Activated CD8-positive, alpha-beta memory T cell treated with anti-CD3 and anti-CD28 coated beads for 24 hours (primary cell): ENCODE measurements at places on chromosomes 6 and 20.
A peak's percentile ranks its signal among the peaks of the same experiment; 100 is the strongest.

DNA sequence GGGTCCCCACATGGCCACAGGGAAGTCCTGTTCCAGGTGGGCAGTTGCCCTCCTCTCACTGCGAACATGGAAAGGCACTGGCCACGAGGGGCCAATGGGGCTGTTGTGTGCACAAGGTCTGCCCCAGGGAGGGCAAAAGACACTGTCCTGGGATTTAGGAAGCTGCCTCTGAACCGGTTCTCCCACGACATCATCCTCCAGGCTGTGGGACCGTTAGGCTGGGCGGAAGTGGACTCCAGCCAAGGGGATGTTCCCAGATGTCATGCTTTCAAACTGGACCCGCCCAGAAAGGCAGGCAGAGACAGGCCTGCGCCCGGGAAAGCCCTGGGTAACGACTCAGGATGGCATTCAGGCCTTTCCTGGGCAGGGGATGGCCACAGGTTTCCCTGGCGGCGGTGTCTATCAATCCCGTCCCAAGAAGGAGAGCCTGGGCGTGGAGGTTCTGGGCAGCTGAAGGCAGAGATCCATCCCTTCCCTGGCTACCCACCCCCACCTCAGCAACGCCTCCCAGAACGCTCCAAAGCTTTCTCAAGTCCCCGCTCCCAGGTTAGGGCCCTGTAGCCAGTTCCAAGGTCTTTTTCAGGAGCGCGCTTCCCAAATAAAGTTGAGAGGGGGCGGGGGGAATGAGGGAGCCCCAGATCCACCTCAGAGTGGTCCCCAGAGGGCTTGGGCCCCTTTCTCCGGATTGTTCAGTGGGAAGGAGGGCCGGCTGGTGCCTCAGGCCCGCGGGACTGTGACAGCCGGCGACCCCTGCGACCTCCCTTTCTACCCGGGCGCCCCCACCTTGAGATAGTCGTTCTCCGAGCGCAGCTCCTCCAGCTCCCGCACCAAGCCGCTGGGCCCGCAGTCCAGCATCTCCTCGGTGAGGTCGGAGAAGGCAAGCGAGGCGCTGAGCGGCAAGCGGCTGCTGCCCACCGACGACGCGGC is 13.8 kb upstream of the TLDC2 start:
- DNase-seq = no peak

DNA sequence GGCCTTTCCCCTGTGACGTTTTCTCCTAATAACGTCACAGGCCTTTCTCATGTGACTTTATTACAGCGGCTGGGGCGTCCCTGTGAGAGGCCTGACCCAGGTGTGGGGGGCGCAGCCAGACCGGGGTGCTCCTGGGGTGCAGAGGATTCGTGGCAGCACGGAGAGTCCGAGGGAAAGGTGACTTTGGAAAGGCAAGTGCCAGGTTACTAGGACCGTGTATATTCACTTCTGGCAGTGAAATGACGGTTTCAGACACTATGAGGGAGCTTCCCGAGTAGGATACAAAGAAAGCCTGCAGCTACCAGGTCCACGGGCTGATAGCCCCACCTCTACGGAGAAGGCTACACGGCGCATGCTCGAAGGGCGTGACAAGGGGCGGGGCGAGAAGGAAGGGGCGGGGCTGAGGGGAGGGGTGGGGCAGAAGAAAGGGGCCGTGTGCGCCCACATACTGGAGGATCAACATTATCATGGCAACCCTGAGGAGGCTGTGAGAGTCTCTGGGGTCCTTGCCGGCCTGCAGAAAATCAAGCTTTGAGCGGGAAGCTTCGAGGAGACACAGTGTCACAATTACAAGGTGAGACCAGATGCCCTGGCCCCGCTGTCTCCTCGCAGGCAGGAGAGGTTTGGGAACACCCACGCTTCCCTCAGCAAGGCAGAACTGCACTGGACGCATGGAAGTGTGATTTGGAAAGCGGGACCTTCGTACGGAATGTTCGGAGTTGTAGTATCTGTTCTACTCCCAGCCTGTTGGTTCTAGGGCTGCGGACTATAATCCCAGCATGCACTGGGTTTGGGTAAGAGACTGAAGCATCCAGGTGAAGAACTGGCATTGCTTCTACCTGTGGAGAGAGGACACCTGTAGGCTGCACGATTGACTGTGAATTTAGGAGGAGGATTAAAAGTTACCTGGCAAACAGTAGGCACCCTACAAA is 54.4 kb upstream of the ZNF337 start:
- DNase-seq = peak; percentile 69

DNA sequence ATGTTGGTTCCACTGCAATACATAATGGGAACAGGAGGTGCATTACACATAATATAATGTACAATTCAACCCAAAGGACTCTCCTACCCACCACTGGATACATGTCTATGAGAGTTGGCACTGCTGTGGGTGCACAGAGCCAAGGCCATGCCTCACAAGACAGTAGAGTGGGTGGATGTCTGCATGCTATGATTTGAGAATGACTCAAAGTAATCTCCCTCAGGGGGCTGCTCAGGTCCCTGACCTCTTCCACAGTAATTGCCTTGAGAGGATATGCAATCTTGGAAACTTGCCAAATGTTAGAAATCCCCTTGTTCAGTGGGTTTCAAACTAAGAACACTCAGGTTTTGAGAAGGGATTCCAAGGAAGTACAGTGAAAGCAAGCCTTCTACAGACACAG is 79.0 kb downstream of the ANKEF1 start:
- DNase-seq = no peak

DNA sequence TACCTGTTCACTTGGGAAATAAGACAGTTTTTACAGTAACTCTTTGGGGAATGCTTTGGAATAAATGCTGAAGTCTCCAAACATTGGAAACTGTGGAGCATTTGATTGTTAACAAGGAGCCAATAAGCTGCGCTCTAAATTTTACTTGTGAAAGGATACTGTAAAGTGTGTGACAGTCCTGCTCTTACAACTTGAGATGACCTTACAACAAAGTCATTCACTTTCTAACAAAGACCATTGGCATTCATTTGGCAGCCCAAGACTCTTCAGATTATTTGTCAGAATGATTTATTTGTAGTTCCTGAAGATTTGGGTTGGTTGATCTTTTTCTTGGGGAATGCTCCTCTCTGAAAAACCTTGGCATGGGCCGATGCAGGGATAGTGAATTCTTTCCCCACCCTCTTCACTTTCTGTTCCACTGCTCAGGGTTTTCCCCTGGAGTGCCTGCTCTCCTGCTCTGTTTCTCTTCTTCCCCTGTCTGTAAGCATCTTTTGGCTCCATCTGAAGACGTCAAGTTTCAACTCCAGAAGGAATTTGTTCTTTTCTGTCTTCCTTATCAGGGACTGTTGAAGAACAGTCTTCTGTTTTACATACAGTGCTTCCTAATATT is 116.4 kb downstream of the AKAP7 start:
- no peak for DNase-seq

GRCh38 chr6:91569071-91569470 is 982.2 kb upstream of the MAP3K7 start:
- no peak for DNase-seq

- DNase-seq = no peak
These were observed 317.1 kb downstream of the BMP7 start for GRCh38 chr20:56949318-56949717.

DNA sequence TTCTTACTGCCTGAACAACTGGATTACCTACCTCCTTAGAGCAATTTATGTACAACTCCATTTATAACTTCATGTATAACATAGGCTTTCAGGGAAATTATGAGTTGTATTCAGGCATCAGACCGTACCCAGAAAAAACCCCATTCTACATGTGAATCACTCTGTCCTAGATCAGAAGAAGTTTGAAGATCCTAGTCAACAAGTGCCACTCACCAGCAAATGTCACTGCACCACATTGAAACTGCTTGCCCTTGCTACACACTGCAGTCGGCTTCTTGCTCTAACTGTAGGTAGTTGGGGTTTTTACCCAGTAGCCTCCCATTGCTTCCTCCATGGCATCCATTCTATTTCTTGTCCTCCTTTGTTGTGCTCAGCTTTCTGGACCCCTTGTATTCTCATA is 132.4 kb downstream of the DNAH8 start:
- no peak for DNase-seq

- DNase-seq = no peak
These were observed 196.3 kb upstream of the SUPT3H start for GRCh38 chr6:45574014-45574461.

DNA sequence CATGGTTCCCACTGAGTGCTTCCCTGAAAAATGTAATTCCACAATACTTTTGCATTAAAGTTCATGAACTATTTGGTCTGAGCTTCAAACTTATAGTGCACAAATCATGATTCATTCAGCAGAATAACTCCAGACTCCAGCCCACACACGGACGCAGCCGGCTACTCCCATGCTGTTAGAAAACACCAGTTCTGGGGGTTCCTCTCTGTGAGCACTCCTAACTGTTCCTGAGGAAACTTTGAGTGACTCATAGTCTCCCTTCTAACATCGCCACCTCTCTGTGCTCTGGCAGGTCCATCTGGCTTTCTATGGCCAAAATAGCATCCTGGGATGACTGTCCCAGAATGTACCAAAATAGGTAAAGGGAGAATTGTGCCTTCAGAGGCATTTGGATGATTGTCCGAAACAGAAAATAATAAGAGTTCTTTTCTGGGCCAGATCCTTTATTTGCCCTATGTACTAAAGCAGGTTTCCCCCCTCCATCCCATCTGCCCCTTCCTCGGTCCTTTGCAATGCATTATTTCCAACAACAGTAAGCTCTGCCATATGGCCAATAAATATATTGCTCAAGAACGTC is 32.3 kb upstream of the LY86 start:
- DNase-seq = no peak

GRCh38 chr6:109793792-109794191 is 102.7 kb downstream of the FIG4 start:
- no peak for DNase-seq

GRCh38 chr6:16403831-16404230 is 165.4 kb downstream of the GMPR start:
- no peak for DNase-seq

GRCh38 chr20:43939762-43940121 is 25.1 kb downstream of the TOX2 start:
- DNase-seq = no peak

- peak; percentile 80 for DNase-seq
These were observed 1.4 kb downstream of the STAU1 start for GRCh38 chr20:49186535-49187329.

DNA sequence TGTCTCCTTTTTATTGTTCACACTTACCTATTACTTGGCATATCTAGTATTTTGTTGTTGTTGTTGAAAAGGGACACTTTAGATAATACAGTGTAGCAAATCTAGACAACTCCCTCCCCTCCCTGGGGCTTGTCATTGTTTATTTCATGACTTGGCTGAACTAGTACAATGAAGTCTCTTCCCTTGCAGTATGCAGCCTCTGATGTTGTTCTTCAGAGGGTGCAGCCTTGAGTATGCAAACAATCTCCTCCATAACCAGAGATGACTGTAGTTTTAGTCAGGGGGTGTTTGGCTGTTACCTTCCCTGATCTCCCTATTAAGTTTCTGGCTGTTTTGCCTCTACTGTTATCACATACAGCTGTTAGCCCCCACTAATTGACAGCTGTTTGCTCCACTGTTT is 315.4 kb upstream of the RUNX2 start:
- no peak for DNase-seq

- DNase-seq = no peak
These were observed 49.2 kb upstream of the ATXN1 start for GRCh38 chr6:16810411-16810810.

- no peak for DNase-seq
These were observed 41.5 kb upstream of the ADGRF1 start for GRCh38 chr6:47083586-47084047.

- DNase-seq = no peak
These were observed 252.4 kb downstream of the PHACTR1 start for GRCh38 chr6:12968839-12969558.

GRCh38 chr20:13403453-13403852 is 182.4 kb downstream of the ISM1 start:
- DNase-seq = no peak

DNA sequence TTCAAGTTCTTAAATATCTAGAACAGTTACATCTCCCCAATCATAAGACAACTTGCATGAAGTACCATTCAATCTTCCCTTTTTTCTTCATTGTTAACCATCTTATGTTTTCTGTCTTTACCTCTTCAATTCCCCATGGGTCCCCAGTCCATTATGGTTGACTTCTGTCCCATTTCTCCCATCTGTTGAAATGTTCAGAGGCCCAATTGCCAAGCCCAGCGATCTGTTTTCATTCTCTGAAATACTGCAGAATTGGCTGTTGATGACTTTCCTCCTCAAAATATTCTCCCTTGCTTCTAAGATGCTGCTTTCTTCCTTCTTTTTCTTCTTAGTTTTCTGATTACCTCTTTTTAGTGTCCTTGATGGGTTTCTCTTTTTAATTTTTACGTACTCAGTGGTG is 26.0 kb downstream of the DSTN start:
- no peak for DNase-seq

DNA sequence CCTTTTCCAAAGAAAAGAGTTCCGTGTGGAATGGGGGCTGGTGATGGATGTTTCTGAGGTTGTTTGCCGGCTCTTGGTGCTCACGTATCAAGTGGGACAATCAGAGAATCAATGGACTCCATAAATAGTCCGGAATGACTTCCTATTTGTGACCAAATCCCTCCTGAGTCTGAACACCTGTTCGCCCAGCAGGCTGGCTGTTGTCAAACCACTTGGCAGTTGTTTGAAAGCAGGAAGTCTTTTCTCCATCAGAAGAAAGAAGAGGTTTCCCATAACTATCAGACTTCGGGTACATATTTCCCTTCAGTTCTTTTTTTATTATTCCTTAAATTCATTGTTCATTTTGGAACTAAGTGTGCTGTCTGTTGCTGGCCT is 154.7 kb upstream of the RIN2 start:
- no peak for DNase-seq

DNA sequence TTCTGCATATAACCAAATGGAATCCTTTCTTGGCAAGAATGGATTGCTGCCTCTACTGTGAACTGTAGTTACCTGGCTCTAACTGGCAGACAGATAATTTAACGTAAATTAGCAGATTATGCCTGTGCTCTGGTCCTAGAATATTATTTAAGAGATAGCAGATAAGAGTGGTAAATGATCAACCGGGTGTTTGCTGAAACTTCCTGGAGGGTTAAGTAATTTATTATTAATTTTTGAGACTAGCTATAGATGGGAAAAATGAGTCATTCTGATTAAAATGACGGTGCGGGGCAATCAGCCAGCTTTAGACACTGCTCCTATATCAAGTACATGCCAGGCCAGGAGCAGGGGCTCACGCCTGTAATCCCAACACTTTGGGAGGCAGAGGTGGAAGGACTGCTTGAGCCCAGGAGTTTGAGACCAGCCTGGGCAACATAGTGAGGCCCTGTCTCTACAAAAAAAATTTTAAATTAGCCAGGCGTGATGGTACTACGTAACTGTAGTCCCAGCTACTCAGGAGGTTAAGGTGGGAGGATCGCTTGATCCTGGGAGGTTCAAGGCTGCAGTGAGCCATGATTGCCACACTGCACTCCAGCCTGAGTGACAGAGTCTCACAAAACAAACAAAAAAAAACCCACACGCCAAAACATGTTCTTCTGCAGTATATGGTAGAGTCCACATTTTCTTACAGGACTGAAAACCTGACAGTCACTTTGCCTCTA is 22.6 kb downstream of the B4GALT5 start:
- no peak for DNase-seq
